Fibroblast of skin of back (primary cell): ENCODE measurements at places on chromosomes 7 and 10.

DNA sequence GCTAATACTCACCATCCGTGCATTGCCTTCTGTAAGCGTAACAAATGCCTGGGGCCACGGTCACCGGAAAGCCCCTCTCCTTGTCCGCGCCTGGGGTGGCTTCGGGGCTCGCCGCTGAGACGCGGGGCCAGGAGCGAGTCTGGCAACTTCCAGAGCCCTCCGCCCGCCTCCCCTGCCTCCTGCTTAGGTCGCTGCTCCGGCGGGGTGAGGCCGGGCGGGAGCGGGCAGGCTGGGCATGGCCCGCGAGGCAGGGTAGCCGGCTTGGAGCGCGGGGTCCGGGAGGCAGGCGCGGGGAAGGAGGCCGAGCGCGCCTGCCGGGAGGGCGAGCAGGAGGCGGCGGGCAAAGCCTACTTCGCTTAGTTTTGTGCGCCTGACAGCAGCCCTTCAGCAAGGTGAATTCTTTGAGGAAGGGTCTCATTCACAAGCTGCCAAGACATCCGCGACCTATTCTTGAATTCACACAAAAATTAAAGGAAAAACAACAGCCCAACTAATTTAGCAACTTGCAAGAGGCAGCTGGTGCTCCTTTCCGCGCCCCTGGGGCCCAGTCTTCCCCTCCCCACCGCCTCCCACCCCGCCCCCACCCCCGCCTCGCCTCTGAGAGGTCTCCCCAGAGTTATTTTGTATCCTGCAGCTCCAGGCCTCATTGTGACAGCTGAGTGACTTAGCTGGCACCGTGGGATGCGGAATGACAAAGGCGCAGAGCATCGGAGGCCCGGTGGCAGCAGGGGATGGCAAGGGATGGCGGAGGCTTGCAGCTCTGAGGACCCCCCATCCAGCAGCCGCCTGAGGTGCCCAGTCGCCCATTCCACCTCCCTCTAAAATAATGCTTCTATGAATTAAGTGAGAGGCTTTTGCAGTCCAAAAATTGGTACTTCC lies 12.8 kb upstream of the KAT6B start:
- no peak for DNase-seq

- DNase-seq: no peak
These were observed 168.8 kb upstream of the TBX20 start for GRCh38 chr7:35422715-35423114.

GRCh38 chr7:67391168-67391567 lies 394.5 kb downstream of the TYW1 start:
- no peak for DNase-seq

GRCh38 chr10:71727105-71727737 lies 7.6 kb upstream of the C10orf105 start:
- no peak for DNase-seq

- DNase-seq: peak; percentile 53
These were observed 63.3 kb upstream of the PRKG1 start for GRCh38 chr10:51010977-51011376.

DNA sequence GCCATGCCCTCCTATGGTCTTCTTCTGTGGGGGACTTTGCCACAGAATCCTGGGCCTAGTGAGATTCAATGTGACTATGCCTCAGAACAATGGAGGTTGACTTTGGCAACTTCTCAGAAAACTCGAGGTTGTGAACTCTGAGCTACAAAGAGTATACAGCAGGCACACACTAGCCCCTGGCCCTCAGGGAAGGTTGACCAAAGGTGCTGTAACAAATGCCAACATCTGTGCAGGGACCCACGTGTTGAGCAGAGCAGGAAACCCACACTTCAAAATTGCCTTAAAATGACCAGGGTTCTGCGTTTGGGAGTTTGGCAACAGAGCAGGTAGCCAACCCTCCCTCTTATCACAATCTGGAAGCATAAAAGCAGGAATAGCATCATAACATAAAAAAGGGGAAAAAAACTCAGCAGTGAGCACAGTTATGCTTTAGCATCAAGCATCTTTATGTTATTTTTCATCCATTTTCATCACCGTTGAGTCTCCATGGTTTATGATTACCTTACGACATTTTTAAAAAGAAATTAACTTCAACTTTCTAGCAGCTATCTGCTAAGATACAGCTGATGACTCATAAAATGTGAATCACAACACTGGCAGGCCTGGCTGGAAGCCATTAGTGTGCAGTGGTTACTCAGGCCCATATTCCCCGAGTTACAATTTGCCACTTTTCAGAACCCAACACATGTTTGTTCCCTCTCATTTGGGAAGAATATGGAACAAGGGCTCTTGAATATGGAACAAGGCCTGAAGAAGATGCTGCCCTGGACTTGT lies 11.1 kb downstream of the PRLHR start:
- peak; percentile 75 for DNase-seq

- peak; percentile 41 for DNase-seq
These were observed 1015.6 kb downstream of the KCNMA1 start for GRCh38 chr10:76621886-76622620.

DNA sequence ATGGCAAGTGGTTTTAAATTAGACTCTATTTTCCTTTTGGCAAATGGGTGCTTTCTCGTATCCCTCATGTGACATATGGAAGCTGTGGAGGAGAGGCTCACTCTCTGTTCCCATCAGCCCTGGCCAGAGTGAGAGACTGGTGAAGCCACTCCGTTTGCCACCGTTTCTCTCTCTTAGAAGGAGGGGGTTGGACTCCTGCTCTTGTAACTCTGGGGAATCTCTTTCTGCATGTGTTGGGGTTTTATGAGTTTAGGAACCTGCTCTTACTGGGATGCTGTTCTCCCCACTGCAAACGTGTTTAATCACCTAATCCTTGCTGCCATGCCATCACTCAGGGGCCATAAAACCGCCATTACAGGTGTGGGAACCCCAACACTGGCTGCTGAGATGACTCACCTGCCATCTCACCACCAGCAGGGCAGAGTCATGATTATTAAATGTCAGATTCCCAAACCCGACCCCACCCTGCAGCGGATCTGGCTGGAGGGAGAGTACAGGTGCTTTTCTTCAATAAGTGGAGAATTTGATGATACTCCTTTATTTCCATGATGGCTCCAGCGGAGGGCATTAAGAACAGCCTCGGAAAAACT lies 103.2 kb downstream of the ADCY1 start:
- DNase-seq: no peak

GRCh38 chr7:139897422-139898090 lies 68.5 kb downstream of the TBXAS1 start:
- no peak for DNase-seq
